ENCODE measurements at places on chromosomes 6 and 20. TPM values are rescaled to one million over a fixed set of nuclear protein-coding genes. Genes with fewer than 3 reads are reported as not detected.

Gene FKBP1C
- not detected for total RNA-seq

Gene GRIK2
- total RNA-seq = not detected

Gene ZSCAN23
- total RNA-seq = 0.97 TPM

Gene SPDEF
- total RNA-seq = not detected

Gene EPB41L1
- 4.9 TPM for total RNA-seq

Gene NAA20
- 56.8 TPM for total RNA-seq

Gene HLA-DRA
- not detected for total RNA-seq

Gene CPXM1
- 0.32 TPM for total RNA-seq

Gene DNMT3B
- 3.6 TPM for total RNA-seq

Gene SULF2
- 20.1 TPM for total RNA-seq

Gene BTN1A1
- not detected for total RNA-seq

Gene PBOV1
- total RNA-seq = not detected

Measured in epithelial cell of umbilical artery (primary cell).